ENCODE measurements at places on chromosomes 1 and 21. TPM values are rescaled to one million over a fixed set of nuclear protein-coding genes. Genes with fewer than 3 reads are reported as not detected.

SEC16B gene
- not detected for total RNA-seq

GRCh38 chr1:81512252-81513003 is 288.3 kb upstream of the ADGRL2 start:
- no peak for DNase-seq

SLFNL1 gene
- 0.12 TPM for total RNA-seq

LINGO4 gene
- not detected for total RNA-seq

GRCh38 chr1:25695771-25696311 is 79.2 kb downstream of the MAN1C1 start:
- DNase-seq: no peak

DNA sequence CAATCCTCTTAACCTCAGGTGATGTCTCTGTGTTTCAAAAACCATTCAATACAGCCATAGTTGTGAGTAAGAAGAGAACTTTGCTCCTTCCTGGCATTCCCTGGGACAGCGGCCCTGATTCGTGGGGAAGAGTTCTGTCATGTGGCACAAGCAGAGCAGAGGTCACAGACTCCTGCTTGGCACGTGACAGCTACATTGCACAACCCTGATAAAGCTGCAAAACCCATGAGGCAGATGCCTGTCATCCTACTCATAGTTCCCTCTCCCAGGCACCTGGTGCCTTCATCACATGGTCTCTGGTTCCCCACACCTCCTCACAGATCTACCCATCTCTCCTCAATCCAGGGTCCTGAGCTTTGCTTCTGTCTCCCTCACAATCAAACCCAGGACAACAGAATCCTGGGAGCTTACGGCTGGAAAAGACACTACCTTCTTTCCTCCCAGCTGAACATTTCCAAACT is 70.8 kb downstream of the PLPP3 start:
- no peak for DNase-seq

DNA sequence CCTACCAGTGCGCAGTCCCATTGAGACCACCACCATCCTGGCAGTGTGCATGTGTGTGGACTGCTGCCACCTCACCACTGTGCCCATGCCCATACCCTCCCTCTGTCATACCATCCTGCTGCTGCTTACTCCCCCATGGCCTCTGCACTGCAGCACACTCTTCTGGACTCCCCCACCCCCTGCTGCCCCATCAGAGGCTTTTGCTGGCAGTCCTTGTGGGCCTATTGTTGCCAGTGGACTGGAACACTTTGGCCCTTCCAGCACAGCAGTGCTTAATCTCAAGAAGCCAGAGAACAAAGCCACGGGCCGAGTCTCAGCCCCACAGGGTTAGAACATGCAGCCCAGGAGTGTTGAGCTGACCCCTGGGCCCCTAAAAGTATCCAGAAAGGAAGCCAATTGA is 41.9 kb upstream of the IVNS1ABP start:
- no peak for DNase-seq

GIPC2 gene
- not detected for total RNA-seq

PGBD5 gene
- total RNA-seq: 3.6 TPM

AQP10 gene
- total RNA-seq: 0.24 TPM

GRCh38 chr1:66003690-66004089 is 211.0 kb downstream of the PDE4B start:
- no peak for DNase-seq

- no peak for DNase-seq
Observed at GRCh38 chr21:45049714-45050344, 24.6 kb upstream of the ADARB1 start.

DNA sequence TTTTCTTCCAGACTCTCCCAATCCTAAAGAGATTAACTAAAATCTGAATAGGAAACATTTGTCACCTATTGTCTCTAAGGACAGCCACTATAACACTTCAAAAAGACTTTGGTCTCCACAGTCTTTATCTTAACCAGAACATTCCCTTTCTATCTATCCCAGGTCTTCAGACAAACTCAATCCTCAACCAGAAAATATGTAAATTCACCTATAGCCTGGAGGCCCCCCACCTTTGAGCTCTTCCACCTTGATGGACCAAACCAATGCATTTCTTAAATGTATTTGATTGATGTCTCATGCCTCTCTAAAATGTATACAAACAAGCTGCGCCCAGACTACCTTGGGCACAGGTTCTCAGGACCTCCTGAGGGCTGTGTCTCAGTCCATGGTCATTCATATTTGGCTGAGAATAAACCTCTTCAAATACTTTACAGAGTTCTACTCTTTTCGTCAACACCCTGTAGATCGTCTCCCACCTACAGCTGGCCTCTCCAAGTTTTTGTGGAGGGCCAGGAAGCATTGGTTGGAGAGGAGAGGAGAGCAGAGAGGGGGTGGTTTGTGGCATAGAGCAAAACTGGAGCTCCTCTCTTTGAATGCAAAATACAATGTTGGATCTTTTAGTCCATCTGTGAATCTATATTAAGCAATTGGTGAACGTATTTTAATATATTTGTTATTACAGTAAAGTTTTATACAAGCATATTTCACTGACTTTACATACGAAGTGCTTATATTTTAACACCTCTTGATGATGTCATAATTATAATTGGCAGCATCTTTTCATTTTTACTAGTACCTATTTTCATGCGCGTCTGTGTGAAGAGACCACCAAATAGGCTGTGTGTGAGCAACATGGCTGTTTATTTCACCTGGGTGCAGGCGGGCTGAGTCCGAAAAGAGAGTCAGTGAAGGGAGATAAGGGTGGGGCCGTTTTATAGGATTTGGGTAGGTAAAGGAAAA is 230.7 kb upstream of the DUSP10 start:
- no peak for DNase-seq

- peak; percentile 76 for DNase-seq
Observed at GRCh38 chr1:153649863-153650235, 8.7 kb upstream of the SNAPIN start.

DNA sequence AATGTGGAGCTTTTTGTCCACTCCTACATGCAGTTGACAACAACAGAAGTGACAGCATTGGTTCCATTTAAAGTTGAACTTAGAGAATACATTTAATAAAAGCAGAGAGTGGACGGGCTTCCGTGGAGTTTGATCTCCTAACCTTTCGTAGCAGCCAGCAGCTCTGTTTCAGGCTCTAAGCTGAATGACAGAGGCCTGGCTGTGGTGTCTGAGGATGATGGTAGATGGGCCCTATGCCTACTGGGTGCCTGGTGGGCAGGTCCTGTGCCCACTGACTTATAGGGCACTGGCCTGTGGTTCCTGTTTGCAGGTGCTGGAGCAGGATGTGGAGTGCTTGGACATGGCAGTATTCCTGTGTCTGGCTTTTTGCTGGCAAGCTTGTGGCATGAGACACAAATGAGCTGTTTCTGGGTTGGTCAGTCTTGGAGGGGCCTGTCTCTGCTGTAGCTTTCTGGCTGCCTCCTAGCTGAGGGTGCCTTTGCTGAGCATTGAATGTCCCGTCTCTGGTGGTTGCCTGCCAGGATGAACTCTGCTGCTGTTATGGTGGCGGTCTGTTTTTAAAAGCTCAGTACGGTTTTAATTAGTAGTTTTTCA is 54.6 kb downstream of the PRDM2 start:
- no peak for DNase-seq

DNA sequence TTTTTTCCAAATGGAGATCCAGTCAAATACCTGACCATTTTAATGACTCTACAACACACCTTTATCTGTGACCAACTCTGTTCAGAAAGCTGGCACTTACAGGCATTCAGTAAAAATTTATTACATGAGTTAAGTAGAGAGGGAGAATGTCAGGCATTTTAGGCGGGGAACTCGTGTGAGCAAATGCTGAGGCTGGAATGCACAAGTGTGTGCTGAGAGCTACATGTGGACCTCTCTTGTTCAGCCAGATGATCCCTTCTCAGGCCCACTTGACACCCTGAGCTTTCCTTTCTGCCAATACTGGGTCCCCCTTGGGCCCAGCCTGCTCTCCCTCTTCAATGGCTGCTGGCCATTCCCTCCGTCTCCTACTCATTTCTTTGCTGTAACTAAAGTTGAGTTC is 11.7 kb downstream of the PPIH start:
- DNase-seq: no peak

DNA sequence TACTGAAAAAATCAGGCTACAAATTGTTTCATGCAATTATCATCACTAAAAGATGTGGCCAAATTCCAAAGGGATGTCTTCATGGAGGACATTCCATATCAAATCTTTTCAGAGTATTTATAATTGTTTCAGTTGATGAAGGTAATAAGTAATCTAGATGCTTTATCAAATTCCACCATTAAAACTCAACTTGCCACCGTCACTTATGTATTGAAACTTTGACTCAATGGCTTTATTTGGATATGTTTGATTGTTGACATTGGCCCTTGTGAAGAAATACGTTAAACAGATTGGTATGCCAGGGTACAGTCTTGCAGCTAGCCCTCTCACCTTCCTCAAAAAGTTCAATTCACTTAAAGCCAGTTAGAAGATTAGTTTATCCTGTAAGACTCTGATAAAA is 32.2 kb upstream of the PALMD start:
- no peak for DNase-seq

Measured in G401 (cell line).